ENCODE measurements at places on chromosomes 2 and 18.

DNA sequence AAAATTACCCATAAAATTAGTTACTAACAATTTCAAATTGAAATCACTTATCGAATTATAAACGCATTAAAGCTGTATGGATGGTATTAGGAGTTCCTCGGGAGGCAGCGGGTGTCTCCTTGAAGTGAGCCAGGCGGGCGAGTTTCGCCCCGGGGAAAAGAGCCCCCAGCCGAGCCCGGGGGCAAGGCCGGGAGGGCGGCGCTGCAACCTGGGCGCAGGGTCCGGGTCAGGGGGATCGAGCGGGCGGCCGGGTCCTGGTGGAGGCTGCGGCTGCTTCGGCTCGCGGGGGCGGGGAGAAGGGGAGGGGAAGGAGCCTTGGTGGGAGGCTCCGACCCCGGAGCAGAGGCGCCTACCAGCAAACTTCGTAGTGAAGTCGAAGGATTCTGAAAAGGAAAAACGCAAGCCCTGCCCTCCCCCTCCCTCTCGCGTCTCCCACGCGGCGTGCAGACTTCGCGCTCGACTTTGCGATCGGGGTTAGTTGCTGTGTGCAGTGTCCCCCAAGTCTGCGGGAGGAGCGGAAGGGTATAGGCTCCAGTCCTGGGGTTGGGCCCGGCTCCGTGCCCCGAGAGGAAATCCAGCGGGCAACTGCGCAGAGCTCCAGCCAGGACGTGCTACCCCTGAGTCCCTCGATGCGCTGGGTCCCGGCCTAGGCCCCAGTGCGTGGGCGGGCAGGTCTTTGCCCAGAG, 140.8 kb downstream of the MEIS1 start:
- DNase-seq = no peak

DNA sequence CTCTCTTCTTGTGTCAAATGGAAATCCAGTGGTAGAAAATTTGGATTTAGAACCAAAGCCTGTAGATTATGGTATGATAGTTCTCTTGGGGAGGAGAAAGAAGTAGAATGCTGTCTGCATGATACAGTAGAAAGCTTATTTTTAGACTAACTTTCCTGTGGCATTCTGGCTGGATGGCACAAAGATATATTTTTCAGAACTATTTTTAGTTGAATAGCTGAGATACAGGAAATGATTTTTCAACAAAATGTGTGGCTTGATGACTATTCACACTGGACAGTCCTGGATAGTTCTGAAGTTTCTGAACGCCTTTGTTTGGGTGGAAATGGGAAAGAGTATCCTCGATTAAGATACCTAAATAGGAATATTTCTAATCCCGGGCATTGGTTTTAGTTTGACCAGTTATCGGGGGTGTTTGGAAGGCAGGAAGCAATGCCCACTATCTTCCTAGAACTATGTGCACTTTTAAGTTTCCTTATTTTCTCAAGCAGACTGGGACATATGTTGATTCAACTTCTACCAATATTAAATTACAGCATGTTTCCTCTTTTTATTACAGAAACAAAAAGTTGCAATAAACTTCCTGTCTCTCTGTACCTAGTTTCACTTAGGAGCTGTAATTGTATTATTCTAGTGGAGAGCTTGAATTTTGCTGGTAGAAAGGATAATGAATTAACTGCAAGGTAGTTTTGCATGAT, 32.1 kb downstream of the GDF7 start:
- DNase-seq = no peak

GRCh38 chr2:120684289-120685065, 51.2 kb upstream of the GLI2 start:
- no peak for DNase-seq

- DNase-seq = no peak
These were observed 29.5 kb downstream of the ANXA4 start for GRCh38 chr2:69771461-69771860.

DNA sequence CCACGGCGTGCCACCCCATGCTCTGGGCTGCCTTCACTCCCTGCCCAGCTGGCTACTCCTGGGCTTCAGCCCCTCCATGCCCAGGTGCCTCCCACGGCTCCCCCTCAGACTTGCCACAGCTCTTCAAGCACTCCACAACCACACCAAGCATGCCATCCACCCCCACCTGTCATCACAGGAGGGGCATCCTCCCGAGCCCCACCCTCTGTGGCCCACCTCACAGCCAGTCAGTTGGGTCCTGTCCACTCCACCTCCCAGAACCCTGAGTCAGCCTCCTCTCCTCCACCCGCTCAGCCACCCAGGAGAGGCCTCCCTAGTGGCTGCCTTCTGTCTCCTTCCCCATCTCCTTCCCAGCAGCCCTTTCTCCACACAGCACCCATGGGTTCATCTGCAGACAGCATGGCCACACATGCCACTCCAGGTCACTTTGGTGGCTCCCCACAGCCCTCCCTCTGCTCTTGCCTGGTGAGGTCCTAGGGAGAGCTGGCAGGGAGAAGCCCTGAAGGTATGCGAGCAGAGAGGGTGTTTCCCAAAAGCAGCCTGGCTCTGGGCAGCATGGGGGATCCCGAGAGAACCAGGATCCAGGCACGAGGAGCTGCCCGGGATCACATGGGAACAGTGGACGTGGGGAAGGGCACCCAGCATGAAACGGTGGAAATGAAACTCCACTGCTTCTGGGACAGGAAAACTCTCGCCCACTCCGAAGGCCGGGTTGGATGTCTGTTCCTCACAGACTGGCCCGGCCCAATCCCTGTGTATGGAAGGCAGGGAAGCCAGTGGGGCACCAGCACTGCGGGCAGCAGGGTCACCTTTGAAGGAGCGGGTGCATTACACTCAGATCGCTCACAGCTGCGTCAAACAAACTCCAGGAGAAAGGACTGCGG, 2.7 kb downstream of the LIMS2 start:
- DNase-seq = no peak

DNA sequence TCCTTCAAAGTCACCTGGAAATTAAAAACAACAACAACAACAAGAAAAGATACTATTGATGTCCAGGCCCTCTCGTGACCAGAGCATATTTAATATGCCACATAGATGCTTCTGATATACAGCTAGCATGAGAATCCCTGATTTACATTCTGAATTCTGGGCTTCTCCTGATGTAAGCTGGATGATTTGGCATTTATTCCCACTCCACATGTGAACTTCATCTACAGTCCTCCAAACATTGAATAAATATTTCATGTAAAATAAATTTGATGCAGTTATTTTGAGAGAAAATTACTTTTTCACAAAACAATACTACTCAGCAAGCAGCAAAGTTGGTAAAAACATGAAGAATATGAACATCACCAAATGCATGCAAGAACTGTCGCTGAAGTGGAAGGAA, 453.2 kb upstream of the SETBP1 start:
- DNase-seq = no peak

- DNase-seq = no peak
These were observed 105.2 kb downstream of the RAD51AP2 start for GRCh38 chr2:17413036-17413435.

DNA sequence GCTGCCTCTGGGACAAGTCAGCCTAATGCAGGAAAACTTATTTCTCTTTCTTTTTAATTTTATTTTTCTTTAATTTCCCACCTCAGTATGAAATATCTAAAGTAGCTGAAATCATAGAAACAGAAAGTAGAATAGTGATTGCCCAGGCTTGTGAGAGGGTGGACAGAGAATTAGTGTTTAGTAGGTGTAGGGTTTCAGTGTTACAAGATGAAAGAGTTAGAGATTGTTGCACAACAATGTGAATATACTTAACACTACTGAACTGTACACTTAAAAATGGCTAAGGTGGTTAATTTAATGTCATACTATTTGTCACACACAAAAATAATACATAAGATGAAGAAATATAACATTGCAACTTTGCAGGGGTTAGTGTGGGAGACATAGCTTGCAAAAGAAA, 80.8 kb downstream of the NAT8 start:
- no peak for DNase-seq

GRCh38 chr2:61793389-61793836, 60.4 kb downstream of the FAM161A start:
- no peak for DNase-seq

DNA sequence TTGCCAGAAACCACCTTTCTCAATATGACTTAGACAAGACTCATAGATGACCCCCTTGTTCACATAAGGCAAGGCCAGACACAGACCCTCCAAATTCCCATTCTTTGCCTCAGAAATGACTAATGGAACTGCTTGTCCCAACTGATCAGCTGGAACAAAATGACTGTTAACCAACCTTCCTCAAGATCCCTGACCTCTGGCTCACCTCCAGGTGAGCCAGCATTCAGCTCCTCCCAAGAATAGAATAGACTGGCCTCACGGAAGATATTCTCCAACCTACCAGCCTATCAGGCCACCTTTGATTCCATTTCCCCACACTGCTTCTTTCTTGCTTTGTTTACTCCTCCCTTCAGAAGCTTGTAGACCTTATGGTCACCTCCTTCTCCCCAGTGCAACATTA, 195.7 kb upstream of the VWC2L start:
- DNase-seq = peak; percentile 22

GRCh38 chr2:128217671-128218070, 101.0 kb downstream of the HS6ST1 start:
- no peak for DNase-seq

- peak; percentile 56 for DNase-seq
These were observed 25.8 kb downstream of the TBC1D8 start for GRCh38 chr2:101125374-101125773.

GRCh38 chr2:128270672-128271596, 47.7 kb downstream of the HS6ST1 start:
- DNase-seq = no peak

- DNase-seq = no peak
These were observed 239.5 kb downstream of the CNTNAP5 start for GRCh38 chr2:124264551-124265091.

- no peak for DNase-seq
These were observed 72.1 kb upstream of the MAP4K4 start for GRCh38 chr2:101625387-101625786.

DNA sequence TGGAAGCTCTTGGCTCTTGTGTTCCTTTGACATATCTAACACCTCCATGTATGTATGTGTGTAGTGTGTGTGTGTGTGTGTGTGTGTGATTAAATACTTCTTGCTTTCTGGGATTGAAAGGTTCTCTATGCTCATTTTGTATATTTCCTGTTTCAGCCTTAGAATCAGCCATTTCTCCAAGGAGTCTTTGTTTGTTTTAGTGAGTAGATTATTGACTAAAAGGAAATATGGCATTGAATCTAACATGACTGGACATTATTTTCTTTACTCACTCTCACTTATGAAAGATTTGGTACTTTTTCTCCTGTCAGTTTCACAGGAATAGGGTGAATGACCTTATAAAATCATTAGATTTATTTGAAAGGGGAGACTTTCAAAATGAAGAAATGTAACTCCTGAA, 413.8 kb upstream of the SLC14A2 start:
- no peak for DNase-seq

DNA sequence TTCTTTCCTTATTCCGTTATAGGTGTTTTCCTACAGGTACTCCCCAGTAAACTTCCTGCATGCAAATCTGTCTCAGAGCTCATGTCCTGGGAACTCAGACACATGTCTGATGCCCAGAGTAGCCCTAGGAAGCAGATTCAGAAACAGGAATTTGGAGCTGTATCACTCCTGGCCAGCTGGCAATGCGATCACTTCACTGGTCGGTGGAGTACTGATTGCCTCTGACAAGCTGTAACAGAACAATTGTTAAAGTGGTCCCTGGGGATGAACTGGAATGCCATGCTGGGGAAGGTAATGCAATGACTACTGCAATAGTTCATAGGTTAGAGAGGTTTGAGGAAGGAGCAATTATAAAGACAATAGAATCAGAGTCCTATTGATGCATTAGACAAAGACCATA, 131.6 kb upstream of the DOCK10 start:
- DNase-seq = no peak

- DNase-seq = no peak
These were observed 28.8 kb downstream of the SALL3 start for GRCh38 chr18:79008356-79008940.

DNA sequence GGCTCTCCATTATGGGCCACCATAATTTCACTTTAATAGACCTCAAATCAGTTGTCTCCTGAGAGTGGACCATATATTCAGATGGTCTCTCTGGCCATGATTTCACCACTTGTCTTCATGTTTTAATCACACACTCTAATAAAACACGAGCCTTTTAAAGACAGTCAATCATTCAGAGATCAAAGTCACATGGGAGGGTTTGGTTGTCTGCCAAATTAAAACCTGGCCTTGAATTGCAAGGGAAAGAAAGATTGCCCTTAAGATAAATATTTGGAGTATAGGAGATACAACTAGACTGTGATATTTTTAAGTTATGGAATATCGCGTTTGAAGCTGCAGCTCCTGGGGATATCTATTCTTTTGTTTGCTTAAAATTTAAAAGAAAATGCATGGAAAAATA, 377.8 kb upstream of the DDX18 start:
- DNase-seq = no peak

DNA sequence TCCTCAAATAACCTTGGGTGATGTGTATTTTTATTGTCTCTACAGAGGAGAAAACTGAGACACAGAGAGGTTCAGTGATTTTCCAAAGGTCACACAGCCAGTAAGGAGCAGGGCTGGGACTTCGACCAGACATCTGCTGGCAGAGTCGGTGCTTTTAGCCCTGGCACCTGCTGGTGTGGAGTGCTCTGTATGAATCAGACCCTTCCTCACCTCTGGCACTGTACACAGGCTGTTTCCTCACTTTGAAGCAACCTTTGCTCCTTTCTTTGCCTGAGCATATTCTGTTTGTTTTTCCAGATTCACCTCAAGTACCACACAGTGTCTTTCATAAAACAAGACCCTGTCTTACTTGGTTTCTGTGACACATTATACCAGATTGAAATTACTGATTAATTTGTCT, 107.9 kb downstream of the DPP10 start:
- DNase-seq = no peak

DNA sequence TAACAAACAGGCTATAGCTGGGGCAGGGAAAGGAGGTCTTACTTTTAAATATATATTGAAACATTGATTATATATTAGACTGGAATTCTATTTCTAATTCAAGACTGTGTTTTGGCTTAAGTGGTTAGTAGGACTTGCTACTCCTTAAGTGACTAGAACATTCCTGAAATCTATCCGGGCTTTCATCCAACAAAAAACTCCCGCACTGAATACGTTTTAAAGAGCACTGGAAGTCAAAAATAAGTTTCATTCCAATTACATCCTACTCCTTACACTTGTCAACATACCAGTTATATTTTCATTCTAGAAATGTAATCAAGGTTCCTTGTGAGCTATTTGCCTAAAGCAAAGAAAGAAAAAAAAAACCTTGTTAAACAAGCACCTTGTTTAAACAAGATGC, 204.6 kb downstream of the SP3 start:
- DNase-seq = no peak

DNA sequence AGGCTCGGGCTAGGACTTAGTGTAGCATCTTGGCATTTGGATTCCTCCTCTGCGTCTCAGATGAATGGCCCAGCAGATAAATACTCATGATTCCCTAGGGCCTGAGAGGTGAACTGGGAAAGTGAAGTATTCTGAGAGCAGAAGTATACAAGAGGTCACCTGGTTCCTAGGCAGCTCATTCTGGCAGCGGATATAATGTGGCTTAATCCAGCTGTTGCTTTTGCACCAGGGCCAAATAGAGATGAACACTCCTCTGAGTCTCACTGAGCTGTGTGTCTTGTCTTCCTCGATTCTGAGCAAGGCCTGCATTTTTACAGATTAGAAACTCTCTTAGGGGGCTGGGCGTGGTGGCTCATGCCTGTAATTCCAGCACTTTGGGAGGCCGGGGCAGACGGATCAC, 196.1 kb downstream of the SLC4A3 start:
- no peak for DNase-seq

All from epithelial cell of proximal tubule (primary cell).